NCI-H2081 treated with DMSO at 0.1 percent for 48 hours (cell line): ENCODE measurements at places on chromosomes 1 and 21.

GRCh38 chr1:40926441-40926840 lies 53.1 kb upstream of the CTPS1 start:
- no peak for DNase-seq

DNA sequence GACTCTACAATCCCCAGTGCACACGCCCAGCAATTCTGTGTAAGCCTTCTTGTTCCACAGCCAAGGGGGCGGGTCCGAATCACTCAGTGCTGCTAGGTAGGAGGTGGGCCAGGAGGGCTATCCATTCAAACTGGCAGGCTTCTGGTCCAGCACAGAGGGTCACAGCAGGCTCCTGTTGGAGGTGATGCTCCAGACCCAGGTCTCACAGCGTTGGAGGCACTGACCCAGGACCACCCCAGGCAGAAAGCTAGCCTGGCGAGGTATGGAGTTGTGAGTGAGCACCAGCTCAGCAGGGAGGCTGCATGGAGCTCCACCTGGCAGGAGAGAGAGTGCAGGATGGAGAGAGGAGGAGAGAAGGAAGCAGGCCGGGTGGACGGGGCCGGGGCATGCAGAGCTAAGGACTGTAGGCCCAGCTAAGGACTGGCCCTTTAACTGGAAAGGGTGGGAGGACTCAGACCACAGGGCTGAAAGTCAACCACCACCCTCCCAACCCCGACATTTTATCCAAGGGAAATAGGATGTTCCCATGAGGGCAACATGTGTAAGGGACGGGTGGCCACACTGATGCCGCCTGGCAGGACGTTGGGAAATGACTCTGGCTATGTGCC lies 38.7 kb downstream of the GPR161 start:
- no peak for DNase-seq

GRCh38 chr1:92859400-92860039 lies 27.7 kb downstream of the RPL5 start:
- DNase-seq = no peak

- no peak for DNase-seq
Measured at GRCh38 chr21:41966872-41967621, 13.2 kb upstream of the C2CD2 start.

DNA sequence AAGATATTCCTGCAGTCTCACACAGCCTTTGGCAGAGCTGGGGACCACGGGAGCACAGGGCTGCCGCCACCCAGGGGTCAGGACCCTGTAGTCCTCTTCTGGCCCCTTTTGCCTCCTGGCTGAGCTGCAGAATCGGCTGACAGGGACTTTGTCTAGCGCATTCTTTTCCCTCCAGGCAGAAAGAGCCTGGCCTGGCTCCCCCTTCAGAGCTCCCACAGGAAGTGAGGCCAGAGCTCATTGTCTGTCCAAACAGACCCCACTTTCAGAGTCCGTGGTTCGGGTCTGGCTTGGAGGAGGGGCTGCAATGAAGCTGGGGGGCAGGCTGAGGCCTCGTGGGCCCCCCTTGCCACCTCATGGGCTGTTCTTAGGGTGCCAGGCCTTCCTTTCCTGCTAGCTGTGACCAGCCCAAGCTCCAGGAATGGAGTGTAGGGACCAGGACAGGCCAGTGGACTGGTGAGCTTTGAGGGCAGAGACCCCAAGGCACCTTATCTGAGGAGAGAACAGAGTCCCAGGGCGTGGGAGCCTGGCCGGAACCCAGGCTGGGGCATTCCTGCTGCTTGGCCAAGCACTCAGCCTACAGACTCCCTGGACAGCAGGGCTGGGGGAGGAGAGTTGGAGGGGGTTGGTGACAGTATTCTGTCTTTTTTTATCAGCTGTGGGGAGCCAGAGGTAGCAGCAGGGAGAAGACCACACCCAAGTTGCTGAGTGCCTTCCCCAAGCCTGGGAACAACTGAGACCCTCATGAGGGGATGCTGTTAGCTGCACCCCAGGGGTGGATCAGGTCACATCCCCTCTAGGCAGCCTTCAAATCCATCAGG lies 4.7 kb downstream of the CELSR2 start:
- no peak for DNase-seq

GRCh38 chr1:167056529-167057231 lies 33.5 kb downstream of the GPA33 start:
- DNase-seq = no peak

DNA sequence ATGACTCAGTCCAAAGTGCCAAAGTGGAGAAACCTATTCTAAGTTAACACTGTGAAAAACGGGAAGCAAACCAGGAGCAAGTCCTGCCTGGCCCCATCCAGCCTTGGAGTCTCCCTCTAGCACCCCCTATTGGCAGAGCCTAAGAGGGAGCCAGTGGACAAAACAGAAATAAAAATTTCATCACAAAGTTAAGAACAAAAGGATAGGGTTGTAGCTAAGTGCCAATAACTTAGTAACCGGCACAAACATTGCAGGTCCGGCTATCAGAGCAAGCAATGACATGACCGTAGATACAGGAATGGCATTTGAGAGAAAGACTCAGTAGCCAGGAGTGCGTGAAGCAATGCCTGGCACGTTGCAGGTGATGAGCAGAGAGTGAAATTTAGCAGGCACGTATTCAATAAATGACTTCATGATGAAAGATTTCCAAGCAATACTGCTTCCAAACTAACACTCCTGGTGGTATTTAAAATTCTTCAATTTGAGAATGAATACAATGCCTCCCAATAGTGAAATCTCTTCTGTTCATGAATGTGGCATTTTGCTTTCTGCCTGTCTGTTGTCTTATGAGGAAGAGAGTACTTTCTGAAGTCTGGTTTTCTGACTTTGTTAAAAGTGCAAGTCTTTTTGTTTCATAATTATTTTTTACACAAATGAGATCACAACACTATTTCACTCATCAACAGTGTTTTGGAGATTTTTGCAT lies 391.0 kb downstream of the OMA1 start:
- DNase-seq = no peak

GRCh38 chr1:229884765-229885164 lies 182.3 kb upstream of the GALNT2 start:
- DNase-seq = peak; percentile 40

- DNase-seq = no peak
Measured at GRCh38 chr21:33261635-33262034, 4.5 kb upstream of the IL10RB start.

DNA sequence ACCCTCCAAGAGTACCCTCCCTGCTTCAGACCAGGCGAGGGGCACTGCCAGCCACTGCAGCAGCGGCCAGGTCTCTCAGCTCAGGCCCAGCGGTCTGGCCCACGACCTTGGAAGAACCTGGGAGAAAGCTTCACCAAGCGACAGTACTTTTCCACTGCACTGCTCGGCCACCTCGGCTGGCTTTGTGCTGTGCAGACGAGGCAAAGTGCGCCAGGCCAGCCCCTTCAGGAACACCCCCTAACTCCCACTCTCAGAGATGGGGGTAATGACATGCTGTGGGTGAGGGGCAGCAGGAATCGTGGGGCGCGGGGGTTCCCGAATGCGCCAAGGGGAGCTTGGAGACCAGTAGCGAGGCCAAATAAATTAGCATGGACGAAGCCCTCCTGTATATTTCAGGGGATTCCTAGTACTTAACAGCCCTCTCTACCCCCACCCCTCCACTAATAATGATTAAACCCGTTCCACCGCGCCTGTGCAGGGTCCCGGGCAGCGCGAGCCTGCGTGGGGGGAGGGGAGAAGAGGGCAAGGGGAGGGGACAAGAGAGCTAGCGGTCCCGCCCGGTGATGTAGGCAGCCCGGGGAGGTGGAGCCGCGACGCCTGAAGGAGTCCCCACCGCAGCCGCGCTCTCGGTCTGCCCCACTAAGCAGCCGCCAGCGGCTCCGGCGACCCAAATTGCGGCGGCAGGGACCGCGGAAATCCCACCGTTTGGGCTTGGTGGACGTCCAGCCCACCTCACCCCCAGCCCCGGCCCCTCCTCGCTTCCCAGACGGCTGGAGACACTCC lies at the start of gene FAM43B:
FAM43B (plus strand) TSS at position 629 of the 783 bp plus-strand sequence. CDS start 401 bp downstream, outside the sequence.
- no peak for DNase-seq

DNA sequence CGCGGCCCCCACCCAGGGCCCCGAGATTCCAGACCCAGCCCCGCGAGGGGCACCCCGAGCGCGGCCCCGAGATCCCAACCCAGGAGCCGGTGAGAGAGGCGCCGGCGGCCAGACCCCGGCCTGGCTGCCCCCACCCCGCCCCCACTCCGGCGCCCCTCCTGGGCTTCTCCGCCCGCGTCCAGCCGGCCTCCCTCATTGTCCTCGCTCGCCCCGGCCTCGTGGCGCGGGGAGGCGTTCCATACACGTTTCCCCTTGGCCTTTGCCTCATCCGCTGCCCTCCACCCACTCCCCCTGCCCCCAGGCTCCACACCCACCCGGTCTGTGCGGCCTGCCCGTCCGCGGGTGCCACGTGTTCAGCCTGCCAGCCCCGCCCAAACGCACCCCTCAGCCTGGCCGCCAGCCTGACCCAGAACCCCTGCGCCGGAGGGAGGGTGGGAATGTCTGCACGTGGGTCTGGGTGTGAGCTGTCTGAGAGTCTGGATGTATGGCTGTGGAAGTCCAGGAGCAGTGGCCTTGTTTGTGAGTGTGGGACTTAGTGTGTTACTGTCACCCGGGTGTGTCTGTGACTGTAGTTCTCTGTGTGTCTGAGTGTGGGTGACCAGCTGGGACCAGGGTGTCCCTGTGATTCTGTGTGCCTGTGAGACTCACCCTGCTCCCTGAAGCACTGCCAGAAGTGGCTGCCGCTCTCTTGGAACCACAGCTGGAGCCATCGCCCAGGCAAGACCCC lies 681 bp downstream of the B4GALT2 start:
- no peak for DNase-seq

- no peak for DNase-seq
Measured at GRCh38 chr1:42461196-42461595, 1.9 kb upstream of the CCDC30 start.

GRCh38 chr1:29343476-29343875 lies 107.2 kb downstream of the PTPRU start:
- DNase-seq = no peak

DNA sequence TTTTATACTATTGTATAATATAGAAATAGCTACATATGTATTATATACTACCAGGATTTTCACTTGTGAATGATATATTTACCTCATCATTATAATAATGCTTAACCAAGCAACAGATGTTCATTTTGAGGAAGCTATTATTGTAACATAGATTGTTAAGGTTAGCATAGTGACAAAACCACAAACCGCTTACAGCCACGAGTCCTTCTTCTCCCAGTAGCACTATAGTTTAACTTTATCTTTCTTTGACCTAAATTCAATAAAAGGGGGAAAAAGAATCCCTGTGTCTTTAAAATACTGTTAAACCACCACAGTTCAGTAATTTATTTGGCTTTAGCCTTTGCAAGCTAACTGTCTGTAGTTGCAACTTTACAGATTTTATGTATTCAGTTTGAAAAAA lies 1039.4 kb upstream of the B3GALT2 start:
- no peak for DNase-seq

DNA sequence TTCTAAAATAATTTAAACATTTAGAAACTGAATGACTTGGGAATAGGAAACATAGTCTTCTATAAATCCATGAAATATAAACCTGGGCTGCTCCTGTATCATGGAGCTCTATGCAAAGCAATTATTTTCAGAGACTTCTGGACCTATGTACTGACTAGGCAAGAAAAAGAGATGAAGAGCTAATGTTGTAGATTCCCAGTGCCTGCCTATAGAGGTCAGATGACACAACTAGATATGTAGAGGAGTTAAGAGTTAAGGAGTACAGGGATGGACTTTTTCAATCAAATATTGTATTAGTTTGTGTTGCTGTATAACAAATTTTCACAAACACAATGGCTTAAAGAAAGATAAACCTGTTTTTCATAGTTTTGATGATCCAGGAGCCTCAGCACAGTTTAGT lies 1434.5 kb downstream of the KCNT2 start:
- DNase-seq = no peak

GRCh38 chr1:201471772-201472171 lies 2.8 kb upstream of the PHLDA3 start:
- DNase-seq = no peak

DNA sequence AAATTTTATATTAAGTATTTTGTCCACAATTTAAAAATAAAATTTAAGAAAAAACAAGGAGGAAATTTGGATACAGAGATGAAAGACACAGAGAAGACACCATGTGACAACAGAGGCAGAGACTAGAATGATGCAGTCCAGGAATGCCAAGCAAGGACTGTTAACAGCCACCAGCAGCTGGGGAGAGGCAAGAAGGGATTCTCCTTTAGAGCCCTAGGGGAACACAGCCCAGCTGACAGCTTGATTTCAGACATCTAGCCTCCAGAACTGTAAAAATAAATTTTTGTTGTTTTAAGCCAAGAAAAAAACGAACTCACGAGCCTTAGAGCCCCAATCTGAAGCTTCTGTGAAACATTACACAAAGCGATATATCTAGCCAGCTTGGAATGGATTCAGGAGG lies 198.5 kb downstream of the ZNF648 start:
- DNase-seq = no peak

DNA sequence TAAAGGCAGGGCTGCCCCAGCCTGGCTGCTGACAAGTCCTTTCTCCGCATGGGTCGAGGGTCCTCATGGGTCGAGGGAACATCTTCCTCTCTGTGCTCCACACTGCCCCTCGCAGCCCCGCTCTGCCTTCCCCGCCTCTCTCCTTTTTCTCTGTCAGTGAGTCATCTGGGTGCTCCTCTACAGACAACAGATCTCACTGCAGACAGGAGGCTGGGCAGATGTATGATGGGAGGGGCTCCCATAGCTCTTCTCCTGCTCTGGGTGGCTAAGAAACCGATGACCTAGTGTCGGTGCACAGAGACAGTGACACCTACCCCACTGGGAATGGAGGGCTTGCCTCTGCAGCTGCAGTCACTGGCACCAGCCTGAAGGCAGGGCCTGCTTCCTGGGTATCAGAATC lies 5.5 kb downstream of the KCNA10 start:
- DNase-seq = no peak

DNA sequence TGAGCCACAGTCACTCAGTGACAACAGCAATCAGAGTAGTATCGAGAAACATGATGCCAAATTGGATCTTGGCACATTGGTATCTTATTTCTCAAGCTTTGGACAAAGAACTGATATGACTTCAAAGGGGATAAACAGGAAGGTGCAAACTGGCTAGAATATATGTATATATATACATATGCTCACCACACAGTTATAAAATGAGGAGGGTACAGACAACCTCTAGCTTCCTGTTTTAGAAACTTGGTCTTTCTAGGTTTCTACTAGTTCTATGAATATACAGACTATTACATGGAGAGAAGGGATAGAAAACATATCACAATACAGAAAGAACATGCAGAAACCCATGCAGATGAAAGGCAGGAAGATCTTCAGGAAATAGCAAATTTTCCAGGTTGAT lies 292.1 kb upstream of the SNX7 start:
- DNase-seq = no peak

- DNase-seq = no peak
Measured at GRCh38 chr1:194503209-194503608, 1316.8 kb upstream of the B3GALT2 start.

DNA sequence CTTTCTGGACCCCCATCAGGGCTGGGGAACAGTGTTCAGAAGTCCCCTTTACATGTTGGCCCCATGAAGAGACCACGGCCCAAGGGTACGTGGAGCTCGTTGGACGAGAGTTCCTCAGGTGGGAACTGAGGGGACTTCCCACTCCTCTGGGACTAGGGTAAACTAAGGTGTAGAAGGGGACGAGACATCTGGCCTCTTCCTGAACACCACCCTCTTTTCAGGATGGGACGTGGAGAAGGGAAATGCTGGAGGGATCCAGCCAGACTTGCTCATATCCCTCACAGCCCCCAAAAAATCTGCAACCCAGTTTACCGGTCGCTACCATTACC lies 2.0 kb downstream of the NAXE start:
- DNase-seq = no peak

GRCh38 chr21:34284666-34285065 lies 79.1 kb upstream of the KCNE2 start:
- no peak for DNase-seq

GRCh38 chr21:36589352-36589971 lies 109.5 kb upstream of the SIM2 start:
- no peak for DNase-seq

GRCh38 chr1:203296460-203297073 lies 8.8 kb upstream of the BTG2 start:
- DNase-seq = no peak
